Natural killer cell (primary cell): ENCODE measurements at places on chromosomes 16 and 17. TPM values are rescaled to one million over a fixed set of nuclear protein-coding genes. Genes with fewer than 3 reads are reported as not detected.

DNA sequence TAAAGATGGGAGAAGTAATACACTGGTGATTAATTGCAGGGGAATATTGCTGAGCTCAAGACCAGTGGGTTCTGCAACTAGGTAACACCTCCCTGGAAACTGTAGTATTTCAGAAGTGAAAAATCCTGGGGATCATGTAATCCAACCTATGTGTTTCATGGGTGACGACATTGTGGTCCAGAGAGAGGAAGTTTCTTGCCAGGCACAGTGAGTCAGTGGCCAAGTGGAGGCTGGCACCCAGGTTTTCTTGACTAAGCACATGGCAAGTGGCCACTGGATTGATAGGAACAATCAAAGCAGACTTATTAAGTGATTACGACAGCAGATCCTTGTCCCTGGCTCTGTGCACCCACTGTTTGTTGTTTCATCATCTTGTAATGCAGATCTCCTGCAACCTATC is 14.6 kb upstream of the CIITA start:
- DNase-seq, result no peak

DNA sequence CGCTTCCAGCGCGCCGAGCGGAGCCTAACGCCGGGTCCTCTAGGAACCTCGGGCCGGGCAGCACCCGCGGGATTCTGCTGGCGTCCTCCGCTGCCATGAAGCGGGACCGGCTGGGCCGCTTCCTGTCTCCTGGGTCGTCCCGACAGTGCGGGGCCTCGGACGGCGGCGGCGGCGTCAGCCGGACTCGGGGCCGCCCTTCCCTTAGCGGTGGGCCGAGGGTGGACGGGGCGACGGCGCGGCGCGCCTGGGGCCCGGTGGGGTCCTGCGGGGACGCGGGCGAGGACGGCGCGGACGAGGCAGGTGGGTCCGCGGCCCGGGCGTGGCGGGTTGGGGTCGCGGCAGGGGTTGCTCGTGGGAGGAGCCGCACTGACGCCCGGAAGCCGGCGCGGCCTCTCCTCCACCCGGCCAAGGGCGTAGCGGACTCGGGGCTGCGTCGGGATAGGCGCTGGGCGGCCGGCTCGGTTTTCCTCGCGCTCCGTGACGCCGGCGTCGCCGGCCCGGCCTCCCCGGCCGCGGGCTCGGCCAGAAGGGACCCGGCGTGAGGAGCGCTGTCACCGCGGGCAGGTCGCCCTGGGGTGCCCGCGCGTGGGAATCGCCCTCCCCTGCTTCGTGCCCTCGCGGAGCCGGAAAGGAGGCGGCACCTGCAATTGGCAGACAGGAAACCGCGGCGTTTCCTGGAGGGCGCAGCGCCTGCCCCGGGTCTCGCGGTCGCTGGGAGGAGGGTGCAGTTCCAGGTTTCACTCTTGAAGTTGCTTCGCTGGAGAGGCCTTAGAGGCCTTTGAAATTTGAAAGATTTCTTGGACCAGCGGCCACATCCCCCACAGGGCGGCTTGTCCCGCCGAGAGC is 432 bp downstream of the ZNF276 start:
- peak; percentile 77 for DNase-seq

GRCh38 chr16:84925092-84925772 is 86.1 kb downstream of the ZDHHC7 start:
- DNase-seq, result peak; percentile 54

DNA sequence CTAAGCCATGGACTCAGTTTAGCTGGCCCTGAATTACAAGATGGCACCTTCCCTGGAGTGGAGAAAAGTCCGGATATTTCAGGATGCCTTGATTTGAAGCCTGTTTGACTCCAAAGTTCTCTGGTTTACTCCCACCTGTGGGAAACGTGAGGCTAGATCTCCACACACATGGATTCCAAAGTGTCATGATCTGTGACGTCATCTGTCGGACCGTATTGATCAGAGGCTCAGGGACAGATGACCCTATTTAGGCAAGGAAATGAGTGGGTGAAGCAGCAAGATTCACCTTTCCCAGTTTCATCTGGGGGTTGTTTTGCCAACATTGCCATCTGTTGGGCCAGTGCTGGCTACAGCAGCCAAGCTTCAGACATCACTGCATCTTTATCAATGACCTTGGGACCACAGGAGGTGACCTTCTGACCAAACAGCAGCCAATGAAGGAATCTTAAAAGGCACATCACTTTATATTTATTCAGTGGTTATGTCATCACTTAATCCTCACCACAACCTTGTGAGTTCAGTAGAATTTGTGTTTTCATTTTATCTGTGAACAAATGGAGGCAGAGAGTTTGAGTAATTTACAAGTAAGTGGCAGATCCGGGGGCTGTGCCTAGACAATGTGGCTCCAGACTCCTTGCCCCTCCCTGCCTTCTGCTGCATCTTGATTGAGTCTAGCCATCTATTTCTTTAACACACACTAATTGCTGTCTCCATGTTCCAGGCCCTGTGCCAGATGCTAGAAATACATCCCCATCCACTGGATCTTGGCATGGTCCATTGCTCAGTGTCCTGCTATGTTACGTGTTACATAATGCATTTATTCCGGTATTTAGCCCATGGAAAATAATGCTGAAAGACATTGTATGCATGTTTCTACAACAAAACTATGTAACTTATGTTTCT is 1.5 kb upstream of the CDH13 start:
- DNase-seq, result no peak

DNA sequence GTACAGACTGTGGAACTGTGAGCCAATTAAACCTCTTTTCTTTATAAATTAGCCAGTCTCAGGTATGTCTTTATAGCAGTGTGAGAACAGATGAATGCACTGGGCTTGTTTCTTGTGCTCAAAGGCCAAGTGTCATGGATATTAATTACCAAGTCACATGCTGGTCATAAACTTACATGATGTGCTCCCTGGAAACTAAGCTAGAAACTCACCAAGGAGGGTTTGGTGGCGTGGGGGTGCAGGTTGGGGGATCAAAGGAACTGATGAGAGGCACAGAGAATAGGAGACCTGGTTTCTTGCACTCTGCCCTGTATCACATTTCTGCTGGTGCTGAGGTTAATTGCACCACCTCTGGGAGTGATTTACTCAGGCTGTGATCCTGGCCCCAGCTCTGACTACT is 31.2 kb upstream of the TMC5 start:
- DNase-seq, result no peak

DNA sequence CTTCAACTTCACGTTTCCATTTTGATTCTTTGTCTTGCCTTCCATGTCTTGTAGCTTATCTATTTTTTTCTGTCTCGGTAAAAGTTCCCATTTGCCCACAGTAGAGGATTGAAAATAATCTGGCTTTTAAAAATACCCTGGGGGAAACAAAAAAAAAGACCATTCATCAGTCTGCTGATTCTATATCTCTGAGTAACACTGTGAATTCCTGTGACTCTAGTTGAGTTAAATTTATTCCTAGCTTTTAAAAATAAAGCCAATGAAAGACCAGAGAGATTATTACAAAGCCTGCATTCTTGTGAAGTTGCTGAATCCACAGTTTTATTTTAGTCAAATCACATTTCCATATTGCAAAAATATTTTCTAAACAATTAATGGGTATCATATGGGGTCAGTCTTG is 532.3 kb downstream of the CDH13 start:
- DNase-seq, result no peak

- no peak for DNase-seq
Measured at GRCh38 chr17:18156171-18156975, 27.3 kb upstream of the ALKBH5 start.

DNA sequence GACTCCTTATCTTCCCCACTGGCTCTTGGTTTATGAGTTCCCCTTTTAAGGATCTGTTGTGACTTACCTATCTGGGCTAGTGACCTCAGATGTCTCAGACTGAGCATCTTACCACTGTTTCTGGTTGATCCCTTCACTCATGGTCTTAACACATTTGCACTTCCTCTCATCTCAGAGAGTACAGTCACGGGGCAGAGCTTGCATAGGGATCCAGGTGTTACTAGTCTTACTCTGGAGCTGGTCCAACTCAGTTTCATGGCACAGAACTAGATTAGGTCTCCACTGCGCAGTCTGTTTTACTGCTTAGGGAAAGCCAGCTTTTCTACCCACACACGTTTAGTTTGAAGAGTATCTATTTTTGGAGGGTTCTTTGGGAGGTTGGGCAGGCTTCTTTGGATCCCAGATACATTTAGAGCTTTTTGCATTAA is 10.2 kb downstream of the GABARAPL2 start:
- no peak for DNase-seq

DNA sequence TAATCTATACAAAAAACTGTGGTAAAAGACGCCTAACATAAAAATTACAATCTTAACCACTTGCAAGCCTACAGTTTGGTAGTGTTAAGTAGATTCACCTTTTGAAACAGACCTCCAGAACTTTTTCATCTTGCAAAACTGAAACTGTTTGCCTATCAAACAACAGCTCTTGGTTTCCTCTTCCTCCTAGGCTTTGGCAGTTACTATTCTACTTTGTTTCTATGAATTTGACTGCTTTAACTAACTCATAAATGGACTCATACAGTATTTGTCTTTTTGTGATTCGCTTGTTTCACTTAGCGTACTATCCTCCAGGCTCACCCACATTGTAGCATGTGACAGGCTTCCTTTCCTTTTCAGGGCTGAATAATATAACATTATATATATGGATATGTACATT is 97.0 kb downstream of the PRKCA start:
- no peak for DNase-seq

DNA sequence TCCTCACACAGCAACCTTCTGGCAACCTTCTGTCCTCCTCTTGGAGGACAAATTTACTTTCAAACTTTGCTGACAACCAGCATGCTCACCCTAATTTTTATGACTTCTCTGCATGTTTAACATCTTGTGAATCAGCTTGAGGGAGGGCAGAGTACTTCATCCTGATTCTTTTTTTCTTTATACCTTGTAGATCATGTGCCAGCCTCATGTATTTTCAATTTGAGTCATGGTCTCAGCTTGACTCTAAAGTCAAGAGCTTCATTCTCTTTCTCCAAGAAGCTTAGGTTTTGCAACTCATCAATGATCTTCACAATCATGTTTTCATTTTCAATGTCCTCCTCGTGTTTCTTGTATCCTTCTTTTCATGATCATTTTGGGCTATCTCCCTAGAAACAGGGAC is 3.6 kb upstream of the KRTAP9-7 start:
- DNase-seq, result no peak

- no peak for DNase-seq
Measured at GRCh38 chr17:82239401-82239925, 10.6 kb downstream of the SLC16A3 start.

CLCN7 gene
- total RNA-seq, result 118 TPM

INCA1 gene
- total RNA-seq, result 0.39 TPM

PRSS33 gene
- 0.54 TPM for total RNA-seq

NUBP1 gene
- 20.5 TPM for total RNA-seq

ARHGAP27 gene
- total RNA-seq, result 141 TPM
